Activated naive CD4-positive, alpha-beta T cell treated with anti-CD3 and anti-CD28 coated beads, Interleukin-2, amount 50 U/mL, for 16 hours (primary cell): ENCODE measurements at places on chromosomes 6 and 20.

GRCh38 chr6:41427642-41428335, 92.4 kb downstream of the NCR2 start:
- peak; percentile 28 for DNase-seq

GRCh38 chr20:11861479-11861878, 56.2 kb upstream of the BTBD3 start:
- DNase-seq = no peak

- DNase-seq = no peak
These were observed 138.8 kb downstream of the TFAP2A start for GRCh38 chr6:10276106-10276505.

GRCh38 chr20:39039261-39039660, 77.1 kb downstream of the DHX35 start:
- DNase-seq = no peak

DNA sequence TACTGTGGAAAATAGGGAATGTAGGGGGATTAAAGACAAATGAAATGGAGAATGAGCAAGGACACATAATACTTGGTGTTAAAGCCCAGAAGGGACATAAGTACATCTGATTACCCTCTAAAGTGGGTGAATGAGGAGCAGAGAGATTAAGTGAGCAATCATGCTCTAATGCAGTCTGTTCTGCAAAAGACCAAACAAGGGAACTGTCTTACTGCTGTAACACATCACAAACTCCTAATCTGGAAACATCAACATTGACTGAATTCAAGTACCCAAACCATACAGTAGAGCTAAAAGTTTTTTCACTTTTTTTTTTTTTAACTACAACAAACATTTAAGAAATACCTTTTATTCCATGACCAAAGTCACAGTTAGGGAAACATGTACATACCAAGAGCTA, 19.3 kb upstream of the SLC17A4 start:
- DNase-seq = no peak

DNA sequence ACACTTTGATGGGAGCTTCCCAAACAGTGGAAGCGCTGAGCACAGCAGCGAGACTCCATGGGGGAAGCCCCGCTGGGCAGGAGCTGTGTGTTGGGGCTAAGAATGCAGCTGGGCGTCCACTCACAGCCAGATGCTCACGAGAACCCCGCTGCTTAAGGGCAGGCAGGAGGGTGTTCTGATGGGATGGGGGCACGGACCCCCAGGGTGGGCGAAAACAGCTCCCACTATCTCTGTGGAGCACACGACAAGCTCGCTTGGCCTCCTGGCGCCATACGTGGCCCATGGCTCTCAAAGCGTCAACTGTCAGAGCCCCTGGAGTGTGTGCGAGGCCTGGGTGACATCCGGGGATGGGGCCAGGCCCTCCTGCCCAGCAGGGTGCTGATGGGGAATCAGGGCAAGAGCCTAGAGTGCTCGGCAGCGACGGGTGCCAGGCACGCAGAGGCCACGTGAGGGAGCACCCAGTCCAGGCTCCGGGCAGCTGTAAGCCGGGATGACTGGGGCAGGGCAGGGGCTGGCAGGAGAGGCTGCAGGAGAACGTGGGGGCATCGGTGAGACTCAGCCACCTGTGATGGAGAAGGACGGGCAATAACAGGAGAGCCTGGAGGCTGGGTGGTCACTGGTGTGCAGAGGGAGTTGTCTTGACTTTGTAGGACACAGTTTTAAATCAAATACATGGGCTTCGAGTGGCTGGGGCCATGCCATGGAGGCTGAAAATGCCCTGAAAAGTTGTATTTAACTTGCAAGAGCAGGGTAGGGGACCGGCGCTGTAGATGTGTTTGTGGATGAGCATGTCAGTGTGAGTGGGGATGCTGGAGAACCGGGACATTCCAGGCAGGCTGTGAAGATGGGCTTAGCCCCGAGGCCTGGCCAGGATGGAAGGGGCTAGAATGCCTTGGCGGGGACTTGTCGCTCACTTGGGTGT, 27.3 kb downstream of the PYGB start:
- DNase-seq = peak; percentile 4

GRCh38 chr20:61903575-61904340, 161.9 kb downstream of the TAF4 start:
- DNase-seq = no peak

- DNase-seq = no peak
These were observed 603.7 kb downstream of the TENT5A start for GRCh38 chr6:81148751-81149150.

- DNase-seq = peak; percentile 80
These were observed 96.1 kb upstream of the BHLHE23 start for GRCh38 chr20:63102721-63103375.

DNA sequence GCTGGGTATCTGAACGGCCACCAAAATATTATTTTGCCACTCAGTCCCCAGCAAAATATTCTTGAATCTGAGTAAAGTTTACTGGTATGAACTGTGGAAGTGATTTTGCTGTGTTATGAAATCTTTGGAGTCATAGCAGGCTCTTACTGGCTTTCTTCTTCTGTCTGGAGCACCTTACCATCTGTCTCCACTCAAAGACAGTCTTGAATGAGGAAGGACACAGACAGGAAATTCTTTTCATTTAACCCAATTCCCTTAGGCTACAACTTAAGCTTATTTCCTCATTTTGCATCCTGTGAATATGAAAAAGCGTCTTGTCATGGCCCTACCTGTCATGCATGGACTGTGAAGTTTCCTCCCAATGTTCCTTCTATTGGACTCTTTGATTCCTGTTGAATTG, 24.7 kb downstream of the FNDC1 start:
- no peak for DNase-seq

GRCh38 chr6:31883676-31884075, 4.9 kb upstream of the SLC44A4 start:
- DNase-seq = no peak

DNA sequence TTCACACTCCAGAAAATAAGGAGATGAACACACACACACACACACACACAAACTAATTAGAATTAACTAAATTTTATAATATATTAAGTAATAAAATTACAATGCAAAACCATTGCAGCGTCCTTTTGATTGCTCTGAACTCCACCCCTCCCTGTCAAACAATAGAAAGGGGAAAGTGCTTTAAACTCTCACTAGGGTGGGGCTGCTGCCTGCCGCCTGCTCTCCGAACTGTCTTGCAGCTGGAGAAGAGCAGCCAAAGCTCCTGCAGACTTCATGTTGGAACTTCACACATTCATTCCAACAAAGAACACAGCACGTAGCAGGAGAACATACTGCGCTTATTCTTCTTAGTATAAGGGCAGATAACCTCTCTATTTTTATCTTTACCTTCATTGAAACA, 83.2 kb downstream of the GCLC start:
- no peak for DNase-seq

DNA sequence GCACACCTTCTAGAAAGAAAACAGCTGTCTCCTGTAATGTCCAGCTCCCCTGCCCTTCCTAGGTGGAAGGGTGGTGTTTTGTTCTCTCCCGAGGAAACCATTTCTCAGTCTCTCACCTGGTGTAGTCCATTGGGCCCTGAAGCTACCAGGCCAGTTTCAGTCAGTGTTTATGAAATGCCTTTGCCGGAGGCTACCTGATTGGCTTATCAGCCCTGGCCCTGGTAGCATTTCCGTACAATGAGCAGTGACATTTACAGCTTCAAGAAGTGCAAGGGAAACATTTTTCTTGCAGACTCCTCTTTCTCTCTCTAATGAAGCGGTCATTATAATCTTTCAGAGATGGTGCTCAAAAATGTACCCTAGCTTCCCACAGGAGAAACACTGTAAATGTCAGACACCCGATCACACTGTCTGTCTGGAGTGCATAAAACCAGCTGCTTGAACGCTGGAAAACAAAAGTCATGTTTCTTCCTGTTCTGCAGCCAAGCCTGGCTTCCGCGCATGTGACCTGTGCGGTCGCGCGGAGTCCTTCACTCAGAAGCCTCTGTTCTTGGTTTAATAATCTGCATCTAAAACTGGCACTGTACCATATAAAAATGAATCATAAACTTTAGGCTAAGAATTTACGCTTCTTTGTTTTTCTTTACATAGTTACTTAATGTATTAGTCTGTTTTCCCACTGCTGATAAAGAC, 28.4 kb upstream of the SAYSD1 start:
- peak; percentile 35 for DNase-seq
